ENCODE measurements at places on chromosomes 12 and 14.

DNA sequence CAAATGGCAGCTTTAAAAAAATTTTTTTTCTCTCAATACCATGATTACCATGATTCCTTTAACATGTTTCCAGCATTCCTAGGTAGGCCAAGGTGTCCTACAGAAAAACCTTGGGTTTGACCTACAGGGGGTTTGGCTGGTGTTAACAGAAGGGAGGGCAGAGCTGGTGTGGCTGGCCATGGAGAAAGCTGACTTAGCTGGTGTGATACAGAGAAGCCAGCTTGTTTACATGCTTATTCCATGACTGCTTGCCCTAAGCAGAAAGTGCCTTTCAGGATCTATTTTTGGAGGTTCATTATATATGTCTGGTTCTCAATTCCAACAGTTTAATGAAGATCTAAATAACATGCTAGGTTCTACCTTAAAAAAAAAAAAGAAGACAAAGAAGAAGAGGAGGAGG is 68.6 kb downstream of the EEA1 start:
- no peak for DNase-seq

GRCh38 chr12:31954925-31955858 is 4.0 kb upstream of the RESF1 start:
- DNase-seq: no peak

- DNase-seq: no peak
Measured at GRCh38 chr12:20120403-20120725, 248.0 kb upstream of the PDE3A start.

GRCh38 chr14:51616256-51616655 is 35.5 kb upstream of the FRMD6 start:
- no peak for DNase-seq

- DNase-seq: no peak
Measured at GRCh38 chr12:127214186-127214585, 1052.8 kb upstream of the TMEM132C start.

- DNase-seq: no peak
Measured at GRCh38 chr14:51621654-51622053, 30.1 kb upstream of the FRMD6 start.

- no peak for DNase-seq
Measured at GRCh38 chr14:64201296-64201695, 92.9 kb downstream of the ESR2 start.

DNA sequence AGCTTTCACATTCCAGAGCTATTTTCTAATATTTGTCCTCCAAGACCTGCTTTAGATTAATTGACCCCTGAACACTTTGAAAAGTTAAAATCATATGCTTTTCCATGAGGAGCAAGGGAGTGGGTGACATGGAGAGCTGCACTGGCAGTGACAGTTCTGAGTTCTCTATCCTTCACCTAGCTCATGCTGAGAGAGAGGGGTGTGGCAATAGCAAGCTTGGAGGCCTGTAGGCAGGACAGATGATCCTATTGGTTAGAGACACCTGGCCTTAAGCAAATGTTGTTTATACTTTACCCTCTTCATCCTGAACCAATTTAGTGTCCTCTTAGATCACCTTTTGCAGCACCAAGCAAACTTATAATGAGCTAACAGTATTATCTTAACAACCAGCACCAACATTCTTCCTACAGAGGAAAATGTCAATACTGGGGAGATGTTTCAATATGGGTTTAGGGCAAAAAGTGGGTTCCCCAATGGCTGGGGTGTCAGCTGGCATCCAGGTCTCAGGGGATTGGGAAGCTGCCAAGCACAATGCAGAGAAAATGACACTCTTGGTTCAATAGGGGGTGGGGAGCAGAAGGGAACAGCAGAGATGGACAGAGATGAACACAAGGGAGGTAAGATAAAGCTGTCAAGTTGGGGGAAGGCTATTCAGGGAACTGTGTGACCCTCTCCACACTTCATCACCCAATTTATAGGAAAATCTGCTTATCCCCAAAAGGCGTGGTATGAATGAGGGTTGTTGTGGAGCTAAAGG is 37.0 kb upstream of the PPM1H start:
- DNase-seq: no peak

DNA sequence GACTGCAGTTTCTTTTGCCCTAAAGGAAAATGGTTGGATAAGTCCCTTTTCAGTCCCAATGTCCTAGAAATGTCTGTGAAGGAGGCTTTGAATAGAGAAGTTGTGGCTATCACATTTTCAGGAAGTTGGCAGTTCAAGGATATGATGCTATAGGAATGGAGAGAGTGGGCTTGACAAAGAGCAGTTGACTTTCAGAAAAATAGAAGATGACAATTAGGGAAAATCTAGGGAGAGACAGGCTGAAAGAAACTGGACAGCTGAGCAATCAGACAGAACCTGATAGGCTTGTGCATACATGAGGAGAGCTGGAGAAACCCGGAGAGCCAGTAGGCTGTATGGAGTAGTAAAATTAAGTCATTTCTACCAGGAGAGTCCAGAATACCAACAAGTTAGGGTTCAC is 50.5 kb downstream of the LMNTD1 start:
- no peak for DNase-seq

DNA sequence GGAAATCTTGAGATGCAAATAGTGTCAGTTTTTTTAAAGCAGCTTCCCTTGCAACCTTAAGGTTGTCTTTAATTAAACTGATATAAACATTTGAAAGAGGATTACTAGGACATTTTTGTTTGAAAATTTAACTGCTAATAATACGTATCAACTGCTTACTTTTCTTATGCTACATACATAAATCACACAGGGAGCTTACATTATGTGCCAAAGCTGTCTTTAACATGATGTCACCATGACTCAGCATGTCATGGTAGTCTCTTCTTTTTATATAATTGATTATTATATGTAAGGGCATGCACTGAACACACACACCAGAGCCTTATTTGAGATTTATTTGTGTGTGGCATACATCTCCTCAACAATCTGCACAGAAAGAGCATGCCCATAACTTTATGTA is 63.0 kb upstream of the PTHLH start:
- peak; percentile 29 for DNase-seq

DNA sequence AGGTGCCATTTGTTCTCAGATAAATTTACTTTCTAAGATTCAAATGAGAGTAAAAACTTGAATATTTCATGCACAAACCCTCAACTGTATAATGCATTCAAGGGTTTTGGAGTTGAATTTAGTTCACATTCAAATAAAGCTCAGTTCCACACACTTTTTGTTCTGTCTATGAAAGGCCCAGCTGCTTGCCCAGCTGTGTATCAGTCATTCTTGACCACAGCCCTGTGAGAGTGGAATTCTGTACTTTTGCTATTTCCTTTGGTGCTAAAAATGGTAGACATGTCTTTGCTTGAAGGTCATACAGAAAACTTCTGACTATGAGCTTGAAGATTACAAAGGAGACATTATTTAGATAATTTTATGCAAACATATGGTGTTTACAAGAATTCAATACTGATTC is 110.4 kb downstream of the KCNC2 start:
- no peak for DNase-seq

- no peak for DNase-seq
Measured at GRCh38 chr12:58532855-58533608, 387.3 kb downstream of the LRIG3 start.
